Caudate nucleus (tissue), 63 donors: ENCODE measurements at places on chromosomes 5 and 9.

DNA sequence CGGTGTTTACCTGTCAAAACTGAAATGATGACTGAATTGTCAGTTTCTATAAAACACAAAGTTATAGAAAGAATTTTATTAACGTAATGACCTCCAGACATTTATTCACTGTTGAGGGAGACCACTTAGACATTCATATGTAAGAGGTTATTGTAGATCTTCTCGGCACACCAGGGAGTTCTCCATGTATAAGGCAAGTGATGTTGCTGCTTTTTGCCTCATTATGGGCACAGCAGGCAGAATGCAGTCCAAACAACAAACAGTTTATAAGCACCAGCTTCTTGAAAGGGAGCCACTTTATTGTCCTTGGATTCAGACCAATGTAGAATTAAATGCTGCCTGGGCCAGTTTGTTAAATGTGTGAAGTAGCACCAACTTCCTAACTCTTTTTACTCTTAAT, 66.7 kb downstream of the C7 start:
- no peak for DNase-seq

DNA sequence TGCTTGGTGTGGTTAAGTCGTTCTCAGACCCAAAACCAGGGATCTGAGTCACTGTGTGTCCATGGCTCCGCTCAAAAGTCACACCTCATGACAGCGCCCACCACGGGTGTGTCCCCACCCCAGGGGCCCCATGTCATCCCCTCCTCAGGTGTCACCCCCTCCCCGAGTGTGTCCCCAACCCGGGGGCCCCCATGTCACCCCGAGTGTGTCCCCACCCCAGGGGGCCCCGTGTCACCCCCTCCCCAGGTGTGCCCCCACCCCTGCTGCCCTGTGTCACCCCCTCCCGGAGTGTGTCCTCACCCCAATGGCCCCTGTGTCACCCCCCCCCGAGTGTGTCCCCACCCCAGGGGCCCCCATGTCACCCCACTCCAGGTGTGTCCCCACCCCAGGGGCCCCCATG, 5.1 kb downstream of the LRRC14B start:
- DNase-seq, result no peak

- no peak for DNase-seq
Measured at GRCh38 chr5:175406300-175406699, 37.7 kb downstream of the DRD1 start.

GRCh38 chr5:52989025-52989780, at the start of gene ITGA2:
ITGA2 (plus strand) TSS chr5:52989352; CDS start chr5:52989469, 117 bp downstream.
- no peak for DNase-seq

- no peak for DNase-seq
Measured at GRCh38 chr5:100519075-100519474, 16.1 kb upstream of the FAM174A start.

- DNase-seq, result no peak
Measured at GRCh38 chr9:98765256-98765655, 31.1 kb downstream of the ANKS6 start.

GRCh38 chr9:134327671-134328231, 1.5 kb downstream of the RXRA start:
- no peak for DNase-seq

- DNase-seq, result no peak
Measured at GRCh38 chr9:120904978-120905301, 21.7 kb downstream of the TRAF1 start.

DNA sequence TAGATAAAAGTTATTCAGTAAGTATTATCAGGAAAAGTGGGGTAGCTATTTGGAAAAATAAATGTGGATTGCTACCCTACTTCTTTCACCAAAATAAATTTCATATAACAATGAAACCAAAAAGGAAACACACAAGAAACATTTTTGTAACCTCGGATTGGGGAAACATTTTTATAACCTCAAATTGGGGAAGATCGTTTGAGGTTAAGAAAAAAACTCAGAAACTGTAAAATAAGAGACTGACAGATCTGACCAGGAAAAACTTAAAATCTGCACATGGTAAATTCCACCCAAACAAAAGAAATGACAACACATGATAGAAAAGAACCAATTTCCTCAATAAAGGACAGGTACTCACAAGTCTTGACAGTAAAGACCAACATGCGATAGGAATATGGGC, 13.5 kb downstream of the EFCAB9 start:
- DNase-seq, result no peak

GRCh38 chr5:67886761-67887160, 328.8 kb upstream of the PIK3R1 start:
- no peak for DNase-seq

DNA sequence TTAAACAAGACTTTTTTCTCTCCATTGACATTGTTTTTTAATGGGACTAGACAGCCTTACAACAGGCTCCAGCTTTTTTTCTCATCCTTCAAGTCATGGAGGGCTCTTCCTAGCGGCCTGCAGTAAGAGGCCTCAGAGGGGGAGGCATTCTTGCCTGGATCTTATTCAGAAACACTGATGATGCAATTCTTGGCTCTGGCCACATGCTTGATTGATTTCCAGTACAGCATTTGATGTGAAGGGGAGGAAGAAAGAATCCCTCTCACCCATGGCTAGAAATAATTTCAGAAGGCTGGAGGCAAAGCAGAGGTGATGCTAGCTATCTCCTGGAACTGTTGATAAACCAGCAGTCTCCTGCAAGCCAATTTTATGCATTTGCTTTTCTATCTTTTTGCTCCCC, 324.8 kb downstream of the PRELID2 start:
- DNase-seq, result no peak

GRCh38 chr9:110148384-110148783, 59.6 kb downstream of the C9orf152 start:
- DNase-seq, result no peak

DNA sequence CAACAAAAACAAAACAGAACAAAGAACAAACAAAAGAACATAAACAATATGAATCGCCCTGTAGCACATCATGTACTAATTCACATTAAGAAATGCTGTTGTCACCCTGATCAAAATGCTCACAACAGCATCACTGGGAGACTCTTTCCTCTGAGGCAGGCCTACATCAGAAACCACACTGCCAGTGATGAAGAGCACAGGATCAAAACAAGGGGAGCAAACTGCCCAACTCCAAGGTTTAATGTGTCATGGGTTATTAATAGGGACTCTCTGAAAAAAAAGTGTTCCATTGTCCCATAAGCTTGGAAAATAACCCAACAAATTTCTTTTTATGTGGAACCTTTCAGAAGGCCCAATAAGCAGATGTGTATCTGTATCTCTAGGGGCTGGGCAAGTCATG, 74.2 kb downstream of the PTPN3 start:
- no peak for DNase-seq

GRCh38 chr9:85516455-85516854, 225.3 kb downstream of the AGTPBP1 start:
- no peak for DNase-seq

DNA sequence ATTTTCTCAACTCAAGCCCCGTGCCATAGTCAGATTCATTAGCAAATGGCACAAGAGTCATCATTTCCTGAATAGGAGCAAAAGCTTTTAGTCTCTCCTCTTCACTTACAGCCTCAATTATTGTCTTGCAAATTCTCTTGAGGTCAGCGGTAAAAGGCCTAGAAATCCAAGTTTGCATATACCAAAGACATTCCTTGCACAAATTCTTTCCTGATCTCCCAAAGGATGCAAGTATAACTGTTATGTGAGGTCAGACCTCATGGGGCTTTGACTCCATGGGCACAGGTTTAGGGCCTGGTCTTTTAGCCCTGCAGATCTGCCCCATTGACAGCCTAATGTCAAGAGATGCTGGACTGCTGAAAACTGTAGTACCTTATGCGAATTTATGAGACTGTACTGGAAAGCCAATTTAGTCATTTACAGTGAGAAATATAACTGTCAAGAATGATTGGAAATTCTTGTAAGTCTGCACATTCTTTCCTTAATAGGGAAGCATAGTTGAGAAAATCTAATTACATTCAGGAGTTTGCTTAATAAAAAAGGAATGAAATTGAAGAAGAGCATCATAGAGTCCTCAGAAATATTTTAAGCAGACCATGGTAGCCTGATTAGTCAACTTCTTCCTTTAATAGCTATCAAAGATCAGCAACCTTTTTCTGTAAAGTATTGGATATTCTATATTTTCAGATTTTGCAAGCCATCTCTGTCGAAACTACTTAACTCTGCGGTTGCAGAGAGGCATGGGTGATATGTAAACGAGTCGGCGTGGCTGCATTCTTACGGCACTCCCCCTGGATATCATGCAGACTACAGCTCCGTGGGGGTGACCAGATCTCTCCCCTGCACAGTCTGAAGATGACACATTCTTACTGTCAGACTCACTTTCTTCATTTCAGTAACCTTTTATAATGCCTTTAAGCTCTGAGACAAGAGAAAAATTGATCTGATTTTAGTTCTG, 45.2 kb downstream of the GCNT4 start:
- DNase-seq, result no peak

DNA sequence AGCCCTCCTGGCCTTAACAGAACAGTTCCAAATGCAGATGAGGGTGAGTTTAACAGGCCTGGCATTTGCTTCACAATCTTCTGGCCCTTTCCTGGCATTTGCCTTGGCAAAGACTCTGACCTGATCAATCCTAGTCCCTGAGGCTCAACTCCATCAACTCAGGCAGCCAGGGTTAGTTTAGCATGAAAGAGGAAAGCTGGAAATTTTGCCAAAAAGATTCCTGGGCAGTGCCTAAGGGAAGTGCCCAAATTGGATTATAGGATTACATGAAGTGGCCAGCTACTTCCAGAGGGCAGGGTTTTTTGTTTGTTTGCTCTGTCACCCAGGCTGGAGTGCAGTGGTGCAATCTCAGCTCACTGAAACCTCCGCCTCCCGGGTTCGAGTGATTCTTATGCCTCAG, 36.8 kb downstream of the PCDHAC2 start:
- DNase-seq, result no peak

- DNase-seq, result no peak
Measured at GRCh38 chr5:179051784-179052183, 8.4 kb upstream of the ZNF354C start.

- no peak for DNase-seq
Measured at GRCh38 chr9:121369595-121370265, at the start of gene STOM. STOM (minus strand) TSS chr9:121370250; CDS start chr9:121370187, 63 bp downstream.

- DNase-seq, result no peak
Measured at GRCh38 chr5:75091597-75091996, 39.2 kb upstream of the GCNT4 start.

DNA sequence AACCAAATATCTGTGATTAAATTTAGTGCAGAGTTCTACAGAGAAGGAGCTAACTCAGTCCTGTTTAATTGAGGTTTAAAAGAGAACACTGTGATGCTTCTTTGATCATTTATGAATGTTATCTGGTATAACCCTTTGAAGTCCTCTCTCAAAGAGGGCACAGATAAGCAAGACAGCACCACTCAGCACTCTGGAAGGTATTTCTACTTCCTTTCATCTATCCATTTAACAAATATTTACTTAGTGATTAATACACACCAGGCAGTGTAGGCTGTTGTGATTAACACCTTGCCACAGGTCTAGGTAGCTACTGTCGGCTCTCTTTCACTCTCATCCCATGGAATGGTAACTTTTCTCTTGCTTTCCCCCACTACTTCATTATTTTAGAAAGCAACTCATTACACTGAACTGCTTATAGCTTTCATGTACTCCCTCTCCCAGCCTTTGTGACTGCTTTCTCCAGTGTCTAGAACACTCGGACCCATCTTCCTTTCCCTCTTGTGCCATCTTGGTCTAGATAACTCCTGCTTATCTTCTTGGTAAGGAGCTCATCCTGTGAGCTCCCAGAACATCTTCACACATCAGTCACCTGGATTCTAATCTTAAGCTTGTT, 54.7 kb downstream of the GLDC start:
- DNase-seq, result no peak

DNA sequence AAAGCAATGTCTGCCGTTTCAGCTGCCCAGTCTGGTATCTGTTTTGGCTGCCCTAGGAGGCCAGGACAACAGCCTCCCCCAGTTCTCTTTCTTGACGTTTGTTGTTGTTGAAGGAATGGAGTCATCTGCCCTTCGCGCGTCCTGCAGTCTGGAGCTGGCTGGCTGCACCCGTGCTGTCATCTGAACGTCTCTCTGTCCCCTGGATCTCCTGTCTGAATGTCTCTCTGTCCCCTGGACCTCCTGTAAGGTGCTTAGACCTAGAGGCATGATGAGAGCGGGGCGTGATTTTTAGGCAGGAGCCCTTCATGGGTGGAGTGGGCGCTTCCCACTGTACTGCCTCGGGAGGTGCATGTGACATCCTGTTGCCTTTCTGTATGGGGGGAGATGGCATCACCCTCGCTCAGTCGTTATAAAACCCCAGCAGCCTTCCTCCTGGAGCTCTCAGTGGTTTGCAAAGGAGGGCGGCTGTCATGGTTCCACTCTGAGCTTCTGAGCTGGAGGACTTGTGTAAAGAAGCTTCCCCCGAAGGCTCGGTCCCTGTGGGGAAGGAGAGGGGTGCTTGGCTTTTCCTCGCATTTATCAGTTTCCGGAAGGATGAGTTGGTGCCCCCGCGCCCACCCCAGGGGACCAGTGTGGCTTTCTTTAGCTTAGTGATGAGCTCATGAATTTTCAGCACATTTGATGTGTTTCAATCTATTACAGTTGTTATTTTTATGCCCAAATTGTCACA, 49.8 kb upstream of the OLFM1 start:
- no peak for DNase-seq

DNA sequence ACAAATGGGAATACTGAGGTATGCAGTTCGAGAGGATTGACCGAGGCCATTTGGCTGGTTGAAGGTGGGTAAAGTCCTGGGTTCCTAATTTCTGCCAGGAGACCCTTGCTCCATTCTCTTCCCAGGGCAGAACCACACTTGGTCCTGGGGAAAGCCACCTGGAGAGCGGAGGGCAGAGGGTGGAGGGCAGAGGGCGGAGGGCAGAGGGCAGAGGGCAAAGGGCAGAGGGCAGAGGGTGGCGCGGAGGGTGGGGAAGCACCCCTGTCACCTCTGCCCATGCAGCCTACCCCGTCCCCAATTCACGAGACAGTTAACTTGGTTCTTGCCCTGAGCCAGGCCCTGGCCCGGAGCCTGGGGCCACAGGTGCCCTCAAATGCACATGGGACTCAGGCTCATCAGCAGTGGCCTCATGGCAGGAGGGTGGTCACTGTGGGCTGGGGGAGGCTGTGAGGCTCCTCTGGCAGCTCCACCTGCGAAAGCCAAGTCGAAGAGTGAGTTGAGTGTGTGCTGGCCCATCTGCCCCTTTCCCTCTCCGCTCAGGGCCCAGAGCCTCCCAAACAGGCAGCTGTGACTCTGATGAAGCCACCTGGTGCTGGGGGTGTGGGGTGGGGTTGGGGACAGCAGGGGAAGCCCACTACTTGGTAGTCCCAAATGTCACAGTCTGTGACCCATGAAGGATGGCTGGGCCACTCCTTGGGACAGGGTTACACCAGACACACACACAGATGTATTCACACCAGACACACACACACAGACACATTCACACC, 28.0 kb upstream of the FCN1 start:
- no peak for DNase-seq

DNA sequence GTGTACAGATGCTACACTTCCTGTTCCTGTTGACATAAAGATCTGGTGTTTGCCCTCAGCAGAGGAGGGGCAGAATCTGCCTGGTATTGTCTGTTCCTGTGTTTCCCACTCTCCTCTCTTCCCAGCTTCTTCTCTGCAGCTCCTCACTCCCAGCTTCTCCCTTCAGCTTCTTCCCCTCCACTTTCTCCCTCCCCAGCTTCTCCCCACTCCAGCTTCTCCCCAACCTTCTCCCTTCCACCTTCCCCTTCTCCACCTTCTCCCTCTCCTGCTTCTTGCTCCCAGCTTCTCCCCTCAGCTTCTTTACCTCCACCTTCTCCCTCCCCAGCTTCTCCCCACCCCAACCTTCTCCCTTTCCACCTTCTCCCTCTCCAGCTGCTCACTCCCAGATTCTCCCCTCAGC, 148.9 kb upstream of the IRX2 start:
- no peak for DNase-seq
